Activated T-cell treated with anti-CD3 and anti-CD28 coated beads, Interleukin-2, amount 50 U/mL, for 48 hours (primary cell): ENCODE measurements at places on chromosomes 2 and 18.

GRCh38 chr2:102266204-102266603 lies 45.2 kb upstream of the IL1RL1 start:
- no peak for DNase-seq

- no peak for DNase-seq
These were observed 264.8 kb downstream of the ANAPC1 start for GRCh38 chr2:111618978-111619902.

GRCh38 chr2:29612568-29612967 lies 308.8 kb downstream of the ALK start:
- DNase-seq: no peak

DNA sequence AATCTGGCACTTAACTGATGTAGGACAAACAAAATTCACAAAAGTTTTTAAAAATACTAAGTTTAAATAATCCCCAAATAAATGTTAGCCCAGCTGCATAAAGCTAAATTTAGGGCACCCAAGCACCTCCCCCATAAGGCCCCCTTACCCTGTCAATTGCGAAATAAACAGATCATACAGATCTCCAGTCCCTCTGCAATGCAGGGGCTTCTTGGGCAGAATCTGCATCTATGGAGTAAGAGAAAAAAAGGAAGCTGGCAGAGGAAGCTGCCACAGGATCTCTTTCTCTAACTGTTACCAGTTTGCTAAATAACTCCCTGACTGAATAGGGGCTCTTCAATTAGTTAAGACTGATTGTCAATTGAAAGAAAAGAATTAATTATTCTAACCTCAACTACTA lies 117.7 kb downstream of the MEMO1 start:
- DNase-seq: no peak

DNA sequence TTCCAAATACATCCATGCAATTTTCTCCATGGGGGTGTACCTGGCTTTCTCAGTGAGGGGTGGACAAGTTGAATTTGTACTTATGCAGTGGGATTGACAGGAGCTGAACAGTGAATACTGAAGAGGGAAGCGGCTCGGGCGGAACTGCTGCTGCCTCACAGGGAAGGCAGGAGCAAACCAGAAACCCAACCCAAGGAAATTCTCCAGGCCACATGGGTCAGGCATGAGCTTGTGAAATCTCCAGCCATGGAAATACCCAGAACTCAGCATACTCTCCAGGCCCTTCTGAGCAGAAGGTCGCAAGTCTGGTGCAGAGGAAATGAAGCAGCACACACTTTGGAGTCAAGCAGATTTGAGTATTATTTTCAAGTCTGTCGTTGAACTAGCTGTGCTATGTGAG lies 26.5 kb upstream of the INO80C start:
- DNase-seq: no peak

DNA sequence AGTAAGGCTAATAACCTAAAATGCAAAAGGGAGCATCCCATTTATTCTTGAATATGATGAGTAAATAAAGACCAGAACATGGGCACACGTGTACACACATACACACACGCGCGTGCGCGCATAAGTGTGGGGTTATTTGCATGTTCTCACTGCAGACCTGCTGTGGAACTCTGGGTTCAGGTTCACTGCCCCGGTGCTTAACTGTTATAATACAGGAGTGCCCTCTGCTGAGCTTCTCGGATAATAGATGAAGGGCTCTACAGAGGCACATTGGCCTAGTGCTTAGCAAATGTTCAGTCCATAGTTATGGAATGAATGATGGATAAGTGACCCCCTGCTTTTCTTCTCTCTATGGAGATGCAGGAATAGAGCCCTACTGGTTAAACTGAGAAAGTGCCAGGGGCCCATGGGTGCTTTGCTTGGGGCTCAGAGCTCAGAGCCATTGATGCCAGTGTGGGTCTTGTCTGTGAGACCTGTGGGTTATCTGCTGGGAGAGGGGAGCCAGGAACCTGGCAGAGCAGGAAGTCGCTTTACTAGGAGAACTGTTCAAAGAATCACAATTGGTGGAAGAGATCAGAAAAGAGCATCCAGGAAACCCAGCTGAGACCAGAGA lies 3.6 kb upstream of the ARL4C start:
- peak; percentile 72 for DNase-seq

DNA sequence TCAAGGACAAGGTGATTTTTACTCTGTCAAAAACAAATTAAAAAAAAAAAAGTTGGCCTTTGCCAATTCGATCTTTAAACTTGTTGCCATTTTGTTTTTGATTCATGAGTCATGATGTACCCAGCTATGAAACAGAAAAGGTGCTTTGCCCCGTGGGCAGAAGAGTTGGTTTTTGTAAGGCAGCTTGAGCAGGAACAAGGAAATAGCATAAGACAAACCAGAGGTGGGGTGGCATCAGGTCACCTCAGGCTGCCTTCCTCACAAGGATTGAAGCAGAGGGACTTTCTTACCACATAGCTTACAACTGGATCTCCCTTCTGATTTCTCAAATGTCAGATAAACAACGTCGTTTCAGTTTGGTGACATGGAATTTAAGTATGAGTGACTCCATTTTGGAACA lies 123.8 kb downstream of the ARL4C start:
- DNase-seq: no peak

DNA sequence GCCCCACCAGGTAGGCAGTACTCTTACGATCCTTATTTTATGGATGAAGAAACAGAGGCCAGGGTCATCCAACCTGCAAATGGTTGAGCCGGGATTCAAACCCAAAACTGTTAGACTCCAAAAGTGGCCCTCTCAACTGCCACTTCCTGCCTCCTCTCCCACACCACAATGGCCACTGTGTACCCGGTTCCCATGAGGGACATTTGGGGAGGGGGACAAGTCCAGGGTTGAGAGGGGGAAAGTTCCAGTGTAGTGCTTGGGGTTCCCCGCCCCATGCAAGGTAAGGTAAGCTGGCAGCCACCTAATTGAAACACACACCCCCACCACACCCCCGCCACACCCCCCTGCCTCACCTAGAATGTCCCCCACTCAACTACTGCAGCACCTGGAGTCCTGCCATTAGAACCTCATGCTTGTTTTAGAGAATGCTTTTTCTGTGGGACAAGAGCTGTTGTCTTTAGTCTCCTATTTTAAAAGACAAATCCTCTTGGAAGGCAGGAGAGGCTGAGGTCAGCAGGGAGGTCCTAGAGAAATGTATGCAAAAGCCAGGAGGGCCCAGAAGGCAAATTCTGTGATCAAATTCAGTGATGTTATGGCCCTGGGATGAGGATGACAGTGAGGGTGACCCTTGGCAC lies 145.2 kb downstream of the ZFP36L2 start:
- DNase-seq: no peak

DNA sequence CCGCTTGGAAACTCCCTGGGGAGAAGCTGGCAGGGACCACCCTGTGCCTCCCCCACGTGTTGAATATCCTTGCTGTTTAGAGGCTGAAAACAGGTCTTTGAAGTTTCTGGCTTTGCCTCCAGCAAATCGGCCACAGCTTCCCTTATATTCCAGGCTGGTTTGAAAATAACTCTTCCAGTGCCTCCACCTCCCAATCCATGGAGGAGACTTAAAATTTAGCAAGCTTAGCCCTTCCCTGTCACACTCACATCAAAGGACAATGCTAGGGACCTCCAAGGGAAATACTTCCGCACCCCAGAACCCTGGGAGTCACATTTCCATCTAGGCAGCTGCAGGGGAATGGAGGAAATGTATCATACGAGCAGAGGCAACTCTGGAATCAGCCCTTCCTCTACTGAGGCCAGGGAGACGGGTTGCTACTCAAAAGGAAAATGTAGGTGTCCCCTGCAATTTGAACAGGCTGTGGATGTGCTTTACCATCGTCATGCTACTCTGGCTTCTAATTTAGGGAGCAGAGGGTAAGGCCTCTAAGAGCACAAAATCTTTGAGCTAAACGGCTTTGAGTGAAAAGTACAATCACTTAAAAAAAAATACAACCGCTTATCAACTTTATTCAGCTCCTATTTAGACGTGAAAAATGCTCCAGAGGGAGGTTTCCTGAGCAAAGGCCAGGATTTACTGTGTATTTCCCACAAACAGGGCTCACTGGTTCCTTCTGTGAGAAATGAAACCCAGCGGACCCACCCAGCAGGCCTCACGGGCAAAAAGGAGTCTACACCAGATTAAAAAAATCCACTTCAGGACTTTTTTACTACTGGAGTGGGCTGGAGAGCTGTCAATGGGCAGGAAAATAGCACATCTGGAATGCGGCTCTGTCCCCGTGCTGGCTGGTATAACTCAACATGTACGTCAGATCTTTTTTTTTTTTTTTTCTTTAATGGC lies 49.4 kb upstream of the PKDCC start:
- DNase-seq: no peak

DNA sequence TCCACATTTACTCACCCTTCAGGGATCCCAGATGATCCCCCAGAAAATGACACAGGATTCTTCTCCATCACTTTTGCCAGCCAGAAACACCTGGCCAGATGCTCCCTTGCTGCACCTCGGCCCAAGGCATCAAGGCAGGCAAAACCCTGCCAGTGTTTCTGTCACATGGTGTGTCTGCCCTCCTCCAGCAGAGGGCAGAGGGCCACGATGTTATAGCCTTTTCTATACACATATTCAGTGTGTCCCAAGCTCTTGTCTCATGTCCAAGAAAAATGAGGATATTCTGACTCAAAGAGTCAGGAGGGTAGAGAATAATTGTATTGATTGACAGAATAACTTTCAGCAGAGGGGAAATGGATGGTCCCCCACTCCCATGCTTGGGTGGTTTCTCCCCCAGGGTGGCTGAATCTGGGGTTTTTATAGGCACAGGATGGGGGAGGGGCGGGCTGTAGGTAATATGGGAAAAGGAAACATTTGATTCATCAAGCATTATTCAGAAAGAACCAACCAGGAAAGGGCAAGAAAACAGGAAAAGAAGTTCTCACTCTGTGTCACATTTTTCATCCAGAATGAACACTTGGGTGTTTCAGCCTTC lies 933.9 kb downstream of the TRIB2 start:
- DNase-seq: no peak

GRCh38 chr18:55477860-55478581 lies 110.0 kb downstream of the TCF4 start:
- no peak for DNase-seq

DNA sequence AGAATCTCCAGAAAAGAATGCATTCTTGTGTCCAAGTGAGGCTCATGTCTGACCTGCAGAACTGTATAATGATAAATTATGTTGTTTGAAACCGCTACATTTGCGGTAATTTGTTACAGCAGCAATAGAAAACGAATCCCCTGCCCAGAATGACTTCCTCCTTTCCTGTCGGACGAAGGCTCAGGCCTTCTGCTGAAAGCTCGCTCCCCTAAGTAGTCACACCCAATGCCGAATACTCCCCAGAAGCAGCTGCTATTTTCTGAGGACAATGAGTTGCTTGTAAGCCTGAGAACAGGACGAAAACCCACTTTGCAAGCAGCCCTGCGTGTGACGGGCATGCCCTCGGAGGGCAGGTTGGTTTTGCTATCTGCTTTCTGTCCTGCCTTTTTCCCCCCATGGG lies 27.7 kb upstream of the PTPN4 start:
- DNase-seq: peak; percentile 4

DNA sequence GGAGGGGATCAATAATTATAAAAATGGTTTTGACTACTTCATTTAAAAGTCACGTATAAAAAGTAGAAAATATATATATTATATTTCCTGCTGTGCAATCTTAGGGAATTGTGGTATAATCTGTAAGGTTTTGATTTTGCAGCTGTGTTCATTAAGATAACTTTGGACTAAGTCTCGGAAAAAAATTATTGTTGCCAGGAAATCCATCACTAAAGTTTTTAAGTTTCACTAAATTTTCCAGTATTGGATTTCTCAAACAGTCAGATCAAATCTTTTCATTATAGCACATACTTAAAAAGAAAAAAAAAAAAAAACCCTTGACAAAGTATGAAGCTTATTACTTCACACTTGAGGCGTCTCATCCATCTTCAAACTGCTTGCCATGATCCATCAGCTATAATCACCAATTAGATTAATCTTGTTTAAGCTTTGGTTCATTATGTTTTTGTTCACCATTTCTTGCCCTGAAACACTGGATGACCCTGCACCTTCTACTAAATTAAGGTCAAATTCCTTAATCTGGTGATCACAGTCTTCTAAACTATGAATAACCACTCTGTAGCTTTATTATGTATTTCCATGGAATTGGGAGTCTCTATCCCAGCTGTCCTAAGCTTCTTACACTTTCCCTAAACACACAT lies 326.6 kb upstream of the COL3A1 start:
- no peak for DNase-seq

- DNase-seq: no peak
These were observed 21.0 kb upstream of the NRP2 start for GRCh38 chr2:205661281-205661680.

- DNase-seq: peak; percentile 76
These were observed 38.3 kb downstream of the ITGA6 start for GRCh38 chr2:172465417-172466334.

GRCh38 chr2:14445670-14446069 lies 186.8 kb upstream of the LRATD1 start:
- DNase-seq: no peak

- no peak for DNase-seq
These were observed 10.6 kb upstream of the CHRNA1 start for GRCh38 chr2:174774886-174775285.

DNA sequence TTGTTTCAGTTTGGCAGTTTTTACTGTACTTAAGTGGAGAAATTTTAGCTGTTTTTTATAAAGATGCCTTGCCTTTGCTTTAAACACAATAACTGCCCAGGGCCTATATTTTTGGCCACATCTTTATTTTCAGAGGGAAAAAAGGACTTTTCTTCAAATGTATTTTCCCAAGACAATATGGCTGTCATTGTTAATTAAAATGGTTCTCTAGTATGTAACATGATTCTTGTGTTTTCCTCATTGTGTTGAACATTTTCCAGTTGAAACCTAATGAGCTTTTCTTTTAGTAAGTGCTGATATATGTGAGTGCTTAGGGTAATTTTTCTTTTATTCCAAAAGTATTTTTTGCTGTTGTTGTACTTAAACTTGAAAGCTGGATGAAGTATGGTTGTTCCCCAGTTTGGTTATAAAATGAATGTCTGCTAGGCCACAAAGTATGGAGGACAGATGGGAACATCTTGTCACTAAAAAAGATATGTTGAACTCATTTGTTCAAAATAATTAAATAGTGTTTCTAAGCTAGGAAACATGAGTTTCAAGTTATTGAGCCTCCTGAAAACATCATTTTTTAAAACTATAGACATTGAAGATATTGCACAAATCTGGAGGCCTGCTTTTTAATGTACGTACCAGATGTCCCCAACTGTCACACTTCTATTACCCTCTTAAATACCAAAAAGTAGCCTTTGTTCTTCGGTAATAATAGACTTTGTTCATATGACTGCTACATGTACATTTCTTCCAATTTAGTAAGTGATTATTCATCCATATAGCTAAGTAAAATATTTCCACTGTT lies 147.5 kb upstream of the DAPL1 start:
- no peak for DNase-seq

DNA sequence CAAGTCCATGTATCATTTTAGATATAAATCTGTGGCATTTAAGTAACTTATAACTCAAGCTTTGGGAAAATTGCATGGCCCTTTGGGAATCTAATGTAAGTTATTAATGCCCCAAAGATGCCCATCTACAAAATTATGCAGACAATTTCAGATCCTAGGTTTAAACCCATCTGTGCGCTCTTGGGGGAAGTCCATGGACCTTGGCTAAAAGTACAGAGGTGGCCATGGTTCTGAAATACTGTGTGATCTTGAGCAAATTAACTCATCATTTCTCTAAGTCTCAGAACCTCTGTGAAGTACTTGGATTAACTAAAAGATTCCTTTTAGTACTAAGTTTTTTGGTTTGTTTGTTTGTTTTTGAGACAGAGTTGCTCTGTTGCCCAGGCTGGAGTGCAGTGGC lies 19.5 kb downstream of the INPP1 start:
- DNase-seq: no peak
